ENCODE measurements at places on chromosomes 2 and 18.
A peak's percentile ranks its signal among the peaks of the same experiment; 100 is the strongest.

- DNase-seq, result no peak
Measured at GRCh38 chr2:177537636-177538035, 145.1 kb downstream of the AGPS start.

GRCh38 chr18:37525262-37525585 lies 40.4 kb downstream of the CELF4 start:
- no peak for DNase-seq

DNA sequence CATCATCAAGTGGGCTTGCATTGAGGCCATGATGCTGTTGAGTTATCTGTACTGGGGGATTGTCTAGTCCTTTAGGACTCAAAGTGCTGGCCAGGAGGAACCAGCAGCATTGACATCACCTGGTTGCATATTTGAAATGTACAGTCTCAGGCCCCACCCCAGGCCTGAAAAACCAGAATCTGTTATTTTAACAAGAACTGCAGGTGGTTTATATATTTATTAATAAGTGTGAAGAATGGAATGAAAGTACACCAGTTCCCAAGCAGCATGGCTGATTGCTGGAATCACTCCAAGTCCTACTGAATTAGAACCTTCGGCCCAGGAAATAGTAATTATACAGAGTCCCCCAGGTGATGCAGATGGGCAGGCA lies 2.8 kb downstream of the IL1F10 start:
- no peak for DNase-seq

GRCh38 chr18:61606068-61606660 lies 272.9 kb downstream of the CDH20 start:
- peak; percentile 88 for DNase-seq

DNA sequence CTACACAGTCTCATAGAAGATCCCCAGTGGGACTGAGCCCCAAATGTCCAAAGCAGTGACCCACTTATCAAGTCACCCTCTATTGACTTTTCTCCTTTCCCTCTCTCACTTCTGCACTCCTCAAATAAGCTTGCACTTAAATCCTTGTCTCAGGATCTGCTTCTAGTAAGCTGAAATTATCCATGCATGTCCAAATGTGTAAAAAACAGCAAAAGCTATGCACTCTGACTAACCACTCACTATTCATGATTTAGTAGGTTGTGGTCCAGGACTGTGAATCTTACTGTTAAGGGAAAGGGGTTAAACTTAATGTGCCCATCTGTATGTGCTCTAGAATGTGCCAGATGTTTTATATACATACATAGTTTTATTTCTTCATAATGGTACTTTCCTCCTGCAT lies 115.4 kb downstream of the SCG2 start:
- no peak for DNase-seq

- no peak for DNase-seq
Measured at GRCh38 chr2:59076079-59076619, 835.0 kb upstream of the FANCL start.

Data from endodermal cell (in vitro differentiated cells).